ENCODE measurements at places on chromosomes 7 and 10.

DNA sequence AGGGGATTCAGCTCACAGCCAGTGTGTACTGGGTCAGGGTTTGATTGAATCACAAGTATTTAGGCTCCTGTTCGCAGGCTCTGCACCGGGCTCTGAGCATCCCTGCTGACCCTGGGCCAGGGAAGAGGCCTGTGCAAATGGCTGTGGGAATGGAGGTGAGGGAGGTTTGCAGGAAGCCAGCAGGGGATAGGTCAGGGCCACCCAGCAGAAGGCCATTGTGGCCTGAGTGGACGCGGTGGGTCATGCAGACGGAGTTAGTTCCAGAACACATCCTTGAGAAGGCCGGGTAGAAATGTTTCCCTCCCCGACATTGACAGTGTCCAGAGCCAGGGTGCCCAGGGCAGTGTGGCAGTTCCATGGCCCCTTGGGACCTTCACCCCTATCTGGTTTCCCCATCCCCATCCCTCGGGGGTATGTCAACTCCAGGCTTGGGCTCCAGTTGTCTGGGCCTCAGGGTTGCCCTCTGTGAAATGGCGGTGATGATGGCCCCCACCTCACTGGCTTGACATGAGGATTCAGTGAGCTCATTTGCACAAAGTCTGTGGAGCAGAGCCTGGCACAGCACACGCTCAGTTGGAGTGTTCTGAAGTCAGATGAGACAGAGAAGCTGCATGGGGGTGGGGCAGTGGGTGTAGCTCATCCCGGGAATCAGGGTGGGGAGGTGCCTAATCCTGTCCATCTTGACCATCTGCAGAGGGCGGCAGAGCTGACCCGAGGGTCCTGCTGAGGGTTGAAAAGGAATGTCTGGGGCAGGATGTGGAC is 107.6 kb downstream of the ADCY1 start:
- DNase-seq = no peak

GRCh38 chr7:158585721-158586498 is 1.7 kb downstream of the PTPRN2 start:
- DNase-seq = no peak

GRCh38 chr10:93281367-93281720 is 200.8 kb downstream of the MYOF start:
- no peak for DNase-seq

- DNase-seq = no peak
Observed at GRCh38 chr7:42197451-42197850, 39.6 kb downstream of the GLI3 start.

- no peak for DNase-seq
Observed at GRCh38 chr10:63221950-63222349, 88.8 kb downstream of the NRBF2 start.

GRCh38 chr10:11517150-11517549 is 94.3 kb downstream of the USP6NL start:
- DNase-seq = no peak

DNA sequence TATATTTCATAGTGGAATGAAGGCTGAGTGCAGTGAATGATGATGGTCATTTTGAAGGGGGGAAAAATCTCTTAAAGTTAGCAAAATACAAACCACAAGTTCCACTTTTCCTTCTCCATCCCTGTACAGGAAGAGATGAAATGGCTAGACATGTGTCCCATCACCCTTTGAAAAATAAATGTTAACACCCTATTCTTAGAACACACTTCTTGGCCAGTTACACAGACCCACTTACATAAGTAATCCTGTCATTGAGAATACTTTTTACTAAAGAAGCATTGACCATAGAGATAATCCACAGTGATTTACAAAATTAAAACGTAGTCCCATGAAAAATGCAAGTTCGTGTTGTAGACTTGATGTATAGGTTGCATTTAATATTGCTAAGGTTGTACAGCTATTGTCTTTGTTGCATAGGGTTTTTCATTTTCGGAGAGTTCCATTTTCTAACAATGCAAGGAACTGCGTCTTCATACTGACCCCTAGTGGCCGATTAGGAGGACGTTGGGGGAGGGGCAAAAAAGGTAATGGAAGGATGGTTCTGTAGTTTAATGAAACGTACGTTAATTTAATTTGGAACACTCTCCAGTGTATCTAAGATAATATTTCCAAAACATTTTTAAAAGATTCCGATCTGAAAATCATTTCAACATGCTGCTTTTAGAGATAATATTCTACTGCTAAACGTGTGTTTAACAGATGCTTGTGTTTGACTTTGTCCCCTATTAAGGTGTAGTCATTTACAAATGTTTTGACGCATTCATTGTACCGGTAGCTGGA is 60.9 kb downstream of the ARMC3 start:
- peak; percentile 61 for DNase-seq

GRCh38 chr7:121681700-121682099 is 191.3 kb upstream of the PTPRZ1 start:
- DNase-seq = no peak

DNA sequence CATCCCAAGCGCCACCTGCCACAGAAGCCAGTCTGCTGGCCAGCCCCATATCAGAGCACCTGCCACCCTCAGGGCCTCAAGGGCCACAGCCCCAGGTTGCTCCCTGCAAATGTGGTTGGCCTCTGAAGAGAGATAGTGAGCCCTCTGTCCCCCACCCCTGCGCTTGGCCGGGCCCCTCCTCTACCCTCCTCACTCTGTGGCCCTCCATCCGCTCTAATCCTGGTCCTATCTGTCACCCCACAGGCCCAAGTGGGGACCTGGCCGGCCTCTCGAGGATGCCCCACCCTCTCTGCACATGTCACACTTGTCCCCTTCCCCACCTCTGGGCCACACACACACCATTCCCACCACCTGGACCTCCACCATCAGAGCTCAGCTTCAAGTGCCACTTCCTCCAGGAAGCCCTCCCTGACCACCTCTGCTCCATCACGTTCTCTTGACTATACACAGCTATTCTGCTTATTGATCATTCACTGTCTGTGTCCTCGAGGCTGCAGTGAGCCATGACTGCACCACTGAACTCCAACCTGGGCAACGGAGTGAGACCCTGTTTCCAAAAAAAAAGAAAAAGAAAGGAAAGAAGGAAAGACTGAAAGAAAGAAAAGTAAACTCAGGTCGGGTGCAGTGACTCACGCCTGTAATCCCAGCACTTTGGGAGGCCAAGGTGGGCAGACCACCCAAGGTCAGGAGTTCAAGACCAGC is 42.4 kb downstream of the TNRC18 start:
- DNase-seq = no peak

GRCh38 chr7:98211221-98211675 is at the start of gene BHLHA15:
BHLHA15 (plus strand) TSS chr7:98211439; CDS start chr7:98212310, 871 bp downstream.
- DNase-seq = peak; percentile 50

DNA sequence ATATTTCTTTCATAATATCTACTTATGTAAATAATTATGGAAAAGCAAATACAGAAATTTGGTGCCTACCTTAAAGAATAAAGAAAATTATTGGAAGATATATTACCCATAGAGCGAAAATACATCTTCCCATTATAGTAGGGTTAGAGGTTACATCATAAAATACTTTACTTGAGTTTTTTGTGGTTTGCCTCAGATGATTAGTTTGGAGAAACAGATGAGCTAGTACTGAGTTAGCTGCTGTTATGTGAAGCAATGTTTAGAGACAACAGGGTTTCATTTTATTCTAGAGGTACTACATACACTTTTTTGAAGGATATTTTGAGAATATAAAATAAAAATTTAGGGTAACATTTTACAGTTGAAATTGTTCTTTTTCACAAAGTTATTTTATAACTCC is 2.9 kb upstream of the MLLT10 start:
- DNase-seq = no peak

GRCh38 chr7:137880432-137880831 is 33.7 kb upstream of the DGKI start:
- no peak for DNase-seq

GRCh38 chr7:127828843-127829500 is 177.0 kb downstream of the SND1 start:
- DNase-seq = no peak

GRCh38 chr7:121537031-121537430 is 140.9 kb upstream of the FAM3C start:
- no peak for DNase-seq

DNA sequence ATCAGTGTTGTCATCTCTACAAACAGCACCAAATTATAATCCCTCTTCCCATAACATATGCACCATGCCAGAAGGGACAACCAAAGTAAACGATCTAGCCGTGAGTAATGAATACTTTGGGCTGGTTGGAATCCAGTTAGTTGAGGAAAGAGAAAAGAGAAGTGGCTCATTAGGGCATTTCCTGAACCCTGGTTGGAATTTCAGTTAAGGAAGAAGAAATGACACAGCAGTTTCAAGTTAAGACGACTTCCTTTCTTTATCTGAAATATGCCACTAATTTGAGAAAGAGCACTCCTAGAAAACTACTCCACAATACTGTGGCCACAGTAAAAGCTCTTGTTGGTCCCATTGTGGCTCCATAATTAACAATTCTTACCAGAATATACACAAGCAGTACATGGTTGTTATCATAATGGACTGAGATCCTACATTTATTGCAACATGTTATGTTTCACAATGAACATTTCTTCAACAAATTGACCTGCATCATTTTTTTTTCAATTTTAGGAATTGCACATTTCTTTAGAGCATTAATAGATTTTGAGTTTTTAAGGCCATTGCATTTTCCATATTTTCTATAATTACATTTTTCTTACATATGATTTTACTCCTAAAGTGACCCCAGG is at the start of gene TFEC:
Gene TFEC, minus strand, starts transcription at position 113 of the 626 bp plus-strand sequence. CDS start 46,322 bp downstream, outside the sequence.
- no peak for DNase-seq

DNA sequence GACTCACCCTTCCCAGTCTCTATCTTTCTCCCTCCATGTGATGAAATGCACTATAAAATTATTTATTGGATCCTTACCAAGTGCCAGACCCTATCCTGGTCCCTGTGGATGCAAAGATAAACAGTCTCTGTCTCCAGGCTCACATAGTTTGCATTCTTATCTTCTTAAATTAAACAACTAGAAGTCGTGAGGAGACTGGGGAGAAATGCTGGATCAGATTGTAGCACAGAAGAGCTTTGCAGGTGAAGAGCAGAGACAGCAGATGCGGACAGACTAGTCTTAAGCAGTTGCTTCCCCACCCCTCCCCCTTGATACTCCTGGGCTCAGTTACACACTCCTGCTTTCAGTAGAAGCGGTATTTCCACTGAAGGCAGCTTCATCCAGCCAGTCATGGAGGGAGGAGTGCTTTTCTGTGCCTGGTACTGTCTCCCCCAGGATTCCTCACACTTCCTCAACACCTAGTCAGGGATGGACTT is 20.8 kb upstream of the CDK1 start:
- no peak for DNase-seq

DNA sequence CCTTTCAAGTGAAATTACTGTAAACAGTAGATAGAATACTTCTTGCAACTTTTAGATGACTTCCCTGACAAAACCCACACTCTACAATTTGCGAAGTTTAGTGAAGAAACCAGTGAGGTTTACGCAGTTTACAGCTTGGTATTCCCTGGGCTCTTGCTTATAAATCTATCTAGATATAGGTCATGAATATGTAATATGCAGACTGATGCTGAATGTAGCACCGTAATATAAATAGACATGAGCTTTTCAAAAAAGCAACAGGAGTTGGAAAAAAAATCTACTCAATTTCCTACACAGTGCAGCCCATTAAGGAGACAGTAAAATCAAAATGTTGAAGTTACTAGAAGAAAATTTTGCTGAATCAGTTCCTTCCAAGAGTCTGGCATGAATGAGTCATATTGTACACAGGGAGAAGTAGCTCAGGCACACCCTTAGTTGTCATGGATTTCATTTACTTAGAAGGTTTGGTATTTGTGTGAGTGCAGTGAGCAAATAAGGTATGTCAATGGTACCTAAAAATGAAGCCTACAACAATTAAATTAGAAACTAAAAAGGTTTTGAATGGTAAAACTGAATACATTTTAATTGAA is 67.7 kb upstream of the NEUROD6 start:
- DNase-seq = no peak

- no peak for DNase-seq
Observed at GRCh38 chr10:58409956-58410610, 24.9 kb downstream of the TFAM start.

DNA sequence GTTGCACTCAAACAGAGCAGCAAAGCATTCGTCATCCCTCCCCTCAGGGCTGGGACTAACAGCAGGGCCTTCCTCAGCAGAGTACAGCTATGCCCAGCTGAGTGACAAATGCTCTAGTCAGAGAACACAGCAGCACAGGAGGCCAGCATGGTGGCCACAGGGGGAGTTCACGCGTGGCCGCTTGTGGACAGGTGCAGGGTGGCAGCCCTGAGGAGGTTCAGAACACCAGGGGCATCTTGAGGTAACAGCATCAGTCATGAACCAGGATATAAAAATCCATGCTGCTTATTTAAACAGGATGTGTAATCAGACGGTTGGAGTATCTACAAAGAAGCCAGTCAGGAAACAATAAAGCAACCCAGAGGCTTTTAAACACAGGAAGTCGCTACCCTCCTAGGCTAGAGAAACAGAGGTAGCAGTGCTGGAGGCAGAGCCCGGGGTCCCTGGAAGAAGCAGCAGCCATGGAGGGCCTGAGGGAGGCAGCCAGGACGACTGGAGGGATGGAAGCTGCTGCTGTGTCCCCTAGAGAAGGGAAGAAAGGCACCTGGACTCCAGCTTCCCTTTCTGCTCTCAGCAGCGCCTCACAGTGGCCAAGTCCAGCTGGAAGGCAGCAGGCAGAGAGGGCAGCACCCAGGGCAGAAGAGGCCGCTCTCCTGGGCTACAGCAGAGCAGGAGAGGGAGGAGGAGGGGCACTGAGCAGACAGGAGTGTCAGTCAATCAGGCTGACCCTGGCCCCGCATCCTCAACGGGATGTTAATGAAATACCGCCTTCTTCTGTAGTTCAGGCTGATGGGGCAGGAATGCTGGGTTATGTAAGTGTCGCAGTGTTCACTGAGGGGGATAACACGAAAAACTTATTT is 70.8 kb upstream of the UCN3 start:
- peak; percentile 84 for DNase-seq

DNA sequence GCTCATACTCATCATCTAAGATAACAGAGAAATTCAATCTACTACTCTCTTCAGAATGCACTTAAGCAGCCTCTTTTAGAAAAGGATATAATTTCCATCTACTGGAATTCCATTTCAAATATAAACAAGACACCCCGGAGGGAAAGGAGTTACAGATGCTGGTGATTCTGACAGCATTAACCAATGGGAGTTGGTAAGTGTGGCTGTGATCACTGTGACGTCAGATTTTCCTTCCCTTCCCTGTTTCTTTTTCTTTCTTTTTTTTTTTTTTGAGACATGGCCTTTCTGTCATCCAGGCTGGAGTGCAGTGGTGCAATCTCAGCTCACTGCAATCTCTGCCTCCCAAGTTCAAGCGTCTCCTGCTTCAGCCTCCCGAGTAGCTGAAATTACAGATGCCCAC is 106.6 kb downstream of the ACTR3B start:
- DNase-seq = no peak

DNA sequence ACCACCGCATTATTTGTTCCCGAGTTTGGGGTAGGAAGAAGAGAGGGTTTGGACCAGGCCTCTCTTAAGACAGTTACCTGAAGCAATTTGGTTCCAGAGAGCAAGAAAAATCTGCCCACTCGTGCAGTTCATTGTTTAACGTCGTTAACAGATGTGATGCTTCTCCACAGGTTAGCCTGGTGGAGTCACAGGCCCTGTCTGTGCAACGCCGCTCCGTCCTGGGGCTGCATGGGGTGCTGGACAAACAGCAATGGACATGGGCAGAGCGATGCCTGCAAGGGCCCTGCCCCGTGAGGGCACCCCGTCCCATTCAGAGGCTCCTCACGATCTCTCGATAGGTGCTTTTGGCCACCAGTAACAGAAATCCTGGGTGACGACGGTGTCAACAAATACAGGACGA is 9.7 kb downstream of the FOXL3 start:
- no peak for DNase-seq

- no peak for DNase-seq
Observed at GRCh38 chr7:604884-605531, 85.4 kb upstream of the PDGFA start.

- DNase-seq = no peak
Observed at GRCh38 chr7:110733221-110733620, 357.7 kb upstream of the LRRN3 start.

GRCh38 chr10:129670124-129670523 is 203.1 kb downstream of the MGMT start:
- no peak for DNase-seq

Measured in activated T-cell treated with anti-CD3 and anti-CD28 coated beads, Interleukin-2, amount 50 U/mL, for 24 hours (primary cell).